ENCODE measurements at places on chromosomes 3 and 15. TPM values are rescaled to one million over a fixed set of nuclear protein-coding genes. Genes with fewer than 3 reads are reported as not detected.

The CISH gene
- total RNA-seq, result 0.57 TPM

The EXD1 gene
- 0.15 TPM for total RNA-seq

DNA sequence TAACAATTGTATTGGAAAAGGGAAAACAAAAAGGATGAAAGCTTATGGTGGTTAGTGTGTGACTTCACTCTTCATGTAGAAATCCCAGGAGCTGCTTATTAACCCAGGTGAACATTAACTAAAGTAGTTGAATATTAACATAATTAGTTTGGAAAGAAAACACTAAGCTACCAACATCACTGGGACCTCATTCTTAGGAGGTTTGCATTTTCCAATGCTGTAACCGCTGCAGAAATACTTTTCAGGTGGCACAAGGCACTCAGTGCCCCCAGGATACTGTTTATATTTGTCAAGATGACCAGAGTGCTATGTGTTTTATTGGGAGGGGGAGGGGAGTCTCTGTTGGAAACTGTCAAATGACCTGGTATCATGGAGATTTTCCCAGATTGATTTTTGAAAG lies 25.9 kb upstream of the VILL start:
- no peak for DNase-seq

- no peak for DNase-seq
Measured at GRCh38 chr3:105899516-105899915, 30.7 kb upstream of the CBLB start.
